Fibroblast of skin of abdomen (primary cell): ENCODE measurements at places on chromosomes 4 and X.

GRCh38 chrX:39736216-39737211, 361.2 kb downstream of the BCOR start:
- DNase-seq, result peak; percentile 44

- peak; percentile 17 for DNase-seq
Measured at GRCh38 chr4:74157154-74157553, 764 bp upstream of the MTHFD2L start.

DNA sequence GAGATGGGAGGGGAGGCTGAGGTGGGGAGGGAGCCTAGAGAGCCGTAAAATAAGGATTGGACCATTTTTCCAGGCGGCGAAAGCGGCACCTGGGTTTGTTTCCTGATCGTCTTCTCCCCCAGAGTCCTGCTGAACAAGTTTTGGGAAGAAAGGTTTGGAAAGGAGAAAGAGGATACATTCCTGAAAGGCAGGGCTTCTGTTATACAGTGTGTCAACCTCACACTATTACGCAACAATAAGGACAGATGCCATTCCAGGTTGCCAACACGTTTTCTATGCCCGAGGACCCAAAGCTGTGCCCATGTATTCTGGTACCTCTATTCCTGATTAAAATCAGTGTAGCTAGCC, 658 bp downstream of the SCOC start:
- no peak for DNase-seq

DNA sequence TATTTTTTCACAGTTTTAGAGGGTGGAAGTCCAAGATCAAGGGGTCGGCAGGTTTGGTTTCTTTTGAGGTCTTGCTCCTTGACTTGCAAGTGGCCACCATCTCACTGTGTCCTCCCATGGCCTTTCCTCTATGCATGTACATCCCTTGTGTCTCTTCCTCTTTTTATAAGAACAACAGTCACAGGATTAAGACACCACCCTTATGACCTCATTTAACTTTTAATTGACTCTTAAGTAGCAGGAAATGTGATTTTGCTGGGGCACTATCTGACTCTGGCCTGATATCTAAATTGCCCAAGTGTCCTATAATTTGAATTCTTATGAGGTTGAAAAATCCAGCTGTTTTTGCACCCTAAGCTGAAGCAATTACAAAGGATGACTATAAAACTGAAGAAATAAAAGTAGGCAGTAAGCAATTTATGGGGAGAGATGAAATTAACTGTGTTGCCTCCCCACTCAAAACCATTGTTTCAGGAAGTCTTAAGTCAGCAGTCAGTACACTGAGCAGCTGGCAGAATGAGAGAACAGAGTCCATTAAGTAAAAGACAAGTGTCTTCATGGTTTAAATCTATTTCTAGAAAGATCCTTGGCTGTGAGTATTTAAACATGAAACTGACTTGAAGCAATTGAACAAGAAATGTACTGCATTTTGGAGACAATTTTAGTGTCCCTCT, 601.3 kb downstream of the SPRY1 start:
- DNase-seq, result no peak

DNA sequence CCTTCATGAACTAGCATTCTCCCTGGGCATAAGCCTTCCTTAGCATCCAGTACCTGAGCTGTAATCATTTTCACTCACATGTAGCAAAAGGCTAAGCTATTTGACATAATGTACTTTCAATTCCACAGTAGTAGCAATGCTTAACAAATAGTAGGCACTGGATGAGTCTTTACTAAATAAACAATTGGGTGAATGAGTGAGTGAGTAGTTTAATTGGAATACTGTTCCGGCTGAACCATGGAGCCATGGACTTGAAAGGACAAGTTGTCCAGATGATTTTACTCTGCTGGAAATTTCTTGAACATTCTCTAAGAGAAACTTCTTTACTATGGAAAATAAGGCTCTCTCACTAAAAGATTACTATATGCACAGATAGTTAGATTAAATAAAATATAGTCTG, 159.3 kb downstream of the FAM47B start:
- no peak for DNase-seq

GRCh38 chrX:15985937-15986336, 131.3 kb upstream of the AP1S2 start:
- DNase-seq, result no peak

DNA sequence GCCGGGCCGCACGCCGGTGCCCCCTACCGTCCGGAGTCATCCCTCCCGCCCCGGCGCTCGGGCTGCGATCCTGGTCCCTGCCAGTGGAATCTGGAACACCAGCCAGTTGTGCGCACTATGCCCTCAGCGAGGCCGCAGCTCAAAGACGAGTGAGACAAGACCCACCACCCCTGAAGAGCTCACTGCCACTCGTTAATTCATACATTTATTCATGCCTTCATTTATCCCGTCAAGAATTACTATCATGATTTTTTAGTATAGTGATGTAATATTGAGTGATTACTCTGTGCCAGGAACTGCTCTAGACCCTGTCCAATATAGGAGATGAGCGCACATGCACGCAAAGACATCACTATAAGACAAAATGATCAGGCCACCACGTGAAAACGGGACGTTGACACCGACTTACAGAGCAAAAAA, 247 bp upstream of the PPA2 start:
- peak; percentile 84 for DNase-seq

DNA sequence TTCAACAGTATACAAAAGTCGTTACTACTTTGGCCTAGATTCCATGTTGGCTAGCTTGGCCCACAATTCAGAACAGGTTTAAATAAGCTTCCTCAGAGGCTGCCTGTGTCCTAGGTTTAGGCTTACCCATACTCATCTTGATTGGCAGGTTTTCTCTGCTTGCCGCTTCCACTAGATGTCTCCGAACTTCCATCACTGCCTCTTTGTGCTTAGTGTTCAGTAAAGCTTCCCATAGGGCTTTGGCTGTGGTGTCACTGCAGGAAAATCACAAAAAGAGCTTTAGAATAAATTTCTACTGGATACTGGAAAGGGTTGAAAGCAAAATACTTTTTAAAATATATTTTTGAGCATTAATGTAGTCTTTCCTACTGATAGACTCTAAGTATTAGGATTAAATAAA, 52.4 kb downstream of the SCFD2 start:
- peak; percentile 64 for DNase-seq

DNA sequence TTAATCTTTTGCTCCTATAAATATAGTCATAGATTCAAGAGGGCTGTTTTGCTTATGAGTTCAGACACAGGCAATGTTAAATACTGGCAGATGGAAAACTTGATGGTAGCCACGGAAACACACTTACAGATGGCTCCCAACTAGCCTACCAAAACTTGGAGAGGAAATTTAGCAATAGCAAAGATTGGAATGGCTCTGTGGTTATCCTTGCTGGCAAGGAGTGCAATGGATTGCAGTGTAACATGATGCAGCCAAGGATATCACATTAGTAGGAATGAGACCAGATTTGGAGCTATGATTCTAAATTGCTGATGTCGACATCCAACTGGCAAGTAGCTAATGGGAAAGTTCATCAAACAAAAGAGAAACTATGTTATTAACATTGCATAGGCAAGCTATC, 791.0 kb upstream of the DIAPH2 start:
- DNase-seq, result peak; percentile 19

GRCh38 chr4:98434816-98435215, 173.6 kb downstream of the RAP1GDS1 start:
- no peak for DNase-seq

DNA sequence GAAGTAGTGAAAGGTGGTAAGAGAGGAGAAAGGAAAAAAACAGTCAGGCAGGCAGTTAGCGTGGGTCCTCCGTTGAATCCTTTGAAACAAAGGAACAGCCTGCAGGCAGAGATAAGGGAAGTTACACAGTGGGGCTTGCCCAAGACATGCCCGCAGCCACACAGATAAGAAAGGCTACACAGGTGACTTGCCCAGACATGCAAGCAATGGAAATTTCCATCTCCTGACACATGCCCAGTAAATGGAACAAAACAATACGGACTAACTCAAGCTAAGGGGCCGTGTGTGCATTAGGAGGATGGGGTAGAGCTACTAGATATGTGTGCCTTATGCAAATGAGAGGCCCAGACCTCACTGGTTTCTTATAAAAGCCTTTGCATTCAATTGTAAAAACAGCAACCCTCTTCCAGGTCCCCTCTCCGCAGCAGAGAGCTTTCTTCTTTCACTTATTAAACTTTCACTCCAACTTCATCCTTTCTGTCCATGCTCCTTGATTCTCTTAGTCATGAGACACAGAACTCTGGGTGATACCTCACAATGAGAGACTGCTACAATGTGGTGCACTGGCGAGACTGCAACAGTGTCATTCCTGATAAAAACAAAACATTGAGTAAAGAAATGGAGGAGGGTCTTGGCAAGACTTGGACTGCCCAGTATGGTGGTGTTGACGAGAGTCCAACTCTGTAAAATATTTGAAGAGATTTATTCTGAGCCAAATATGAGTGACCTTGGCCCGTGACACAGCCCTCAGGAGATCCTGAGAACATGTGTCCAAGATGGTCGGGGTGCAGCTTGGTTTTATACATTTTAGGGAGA, 997.4 kb upstream of the PRKX start:
- DNase-seq, result no peak

GRCh38 chrX:107700317-107700774, 72.0 kb downstream of the PRPS1 start:
- no peak for DNase-seq

GRCh38 chr4:183100827-183101226, 1.8 kb downstream of the WWC2 start:
- no peak for DNase-seq

- DNase-seq, result no peak
Measured at GRCh38 chrX:17104433-17104832, 158.0 kb downstream of the REPS2 start.

GRCh38 chrX:77114501-77114900, 332.7 kb upstream of the FGF16 start:
- DNase-seq, result no peak

- no peak for DNase-seq
Measured at GRCh38 chr4:27020203-27020602, 159.6 kb downstream of the STIM2 start.

- DNase-seq, result no peak
Measured at GRCh38 chrX:130793975-130794374, 109.0 kb downstream of the ENOX2 start.

GRCh38 chrX:20951016-20951810, 423.0 kb upstream of the CNKSR2 start:
- DNase-seq, result no peak

- DNase-seq, result no peak
Measured at GRCh38 chrX:51954592-51954991, 61.2 kb downstream of the MAGED1 start.

DNA sequence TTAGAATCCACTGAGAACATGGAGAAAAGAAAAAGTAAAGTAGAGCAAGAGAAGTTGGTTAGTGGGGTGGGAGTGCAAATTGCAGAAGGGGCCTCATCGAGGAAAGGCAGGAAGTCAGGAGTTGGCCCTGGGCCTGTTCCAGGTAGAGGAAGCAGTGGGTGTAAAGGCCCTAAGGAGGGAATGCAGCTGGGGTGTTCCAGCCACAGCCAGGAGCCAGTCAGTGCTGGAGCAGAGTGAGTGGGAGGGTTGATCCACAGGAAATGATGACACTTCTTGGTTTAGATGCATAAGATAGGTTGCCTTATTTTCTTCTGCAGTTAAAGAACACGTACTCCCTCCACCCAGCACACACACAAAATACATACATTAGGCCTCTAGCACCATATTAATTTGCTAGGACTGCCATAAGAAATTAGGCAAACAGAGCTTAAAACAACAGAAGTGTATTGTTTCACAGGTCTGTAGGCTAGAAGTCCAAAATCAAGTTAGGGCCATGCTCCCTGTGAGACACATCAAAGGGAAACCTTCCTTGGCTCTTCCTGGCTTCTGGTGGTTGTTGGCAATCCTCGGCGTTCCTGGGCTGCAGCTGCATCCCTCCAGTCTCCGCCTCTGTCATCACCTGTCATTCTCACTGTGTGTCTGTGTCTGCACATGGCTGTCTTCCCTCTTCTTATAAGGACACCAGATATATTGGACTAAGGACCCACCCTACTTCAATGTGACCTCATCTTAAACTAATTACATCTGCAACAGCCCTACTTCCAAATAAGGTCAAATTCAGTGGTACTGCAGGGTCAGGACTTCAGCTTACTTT, 205.9 kb downstream of the AASDH start:
- peak; percentile 63 for DNase-seq

DNA sequence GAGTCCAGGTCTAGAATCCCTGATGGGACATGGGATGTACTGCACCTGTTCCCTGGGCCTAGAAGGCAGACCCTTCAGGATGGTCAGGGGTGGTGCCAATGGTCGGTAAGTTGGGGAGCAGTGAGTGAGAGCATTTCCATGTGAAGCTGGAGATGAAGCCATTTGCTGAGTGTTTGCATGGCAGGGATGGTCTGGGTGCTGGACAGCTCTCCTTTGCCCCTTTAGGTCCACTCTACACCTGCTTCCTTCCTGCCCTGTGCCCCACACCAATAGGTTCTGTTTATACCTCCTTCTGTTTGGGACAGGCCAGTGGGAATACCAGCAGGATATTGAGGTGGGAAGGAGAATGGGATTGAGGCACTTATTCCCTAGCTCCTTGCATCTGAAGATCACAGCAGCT, 181.3 kb downstream of the STK32B start:
- DNase-seq, result no peak

GRCh38 chrX:154486396-154487207, at the start of gene UBL4A:
Gene UBL4A, minus strand, starts transcription at chrX:154486615. Its CDS starts 31 bp downstream, at chrX:154486584.
- peak; percentile 47 for DNase-seq

- no peak for DNase-seq
Measured at GRCh38 chr4:38273407-38273806, 313.2 kb downstream of the PTTG2 start.

- DNase-seq, result no peak
Measured at GRCh38 chrX:19650996-19651395, 135.7 kb upstream of the MAP3K15 start.

- peak; percentile 91 for DNase-seq
Measured at GRCh38 chr4:76605099-76605563, 170.1 kb downstream of the SHROOM3 start.

DNA sequence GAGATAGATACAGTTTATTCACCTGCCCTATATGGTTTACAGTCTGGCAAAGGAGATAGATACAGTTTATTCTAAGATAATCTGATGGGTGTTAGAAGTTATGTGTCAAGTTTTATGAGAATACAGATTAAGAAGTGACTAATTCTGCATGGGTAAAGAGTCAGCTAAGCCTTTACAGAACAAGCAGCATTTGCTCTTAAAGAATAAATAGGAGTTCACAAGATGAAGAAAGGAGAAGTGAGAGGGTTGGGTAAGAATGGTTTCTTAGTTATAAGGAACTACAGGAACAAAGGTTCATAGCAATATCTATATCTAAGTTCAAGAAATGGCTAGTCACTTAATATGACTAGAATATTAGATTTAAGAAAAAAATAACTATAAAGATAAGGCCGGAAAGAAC, 47.6 kb downstream of the THOC2 start:
- DNase-seq, result no peak

DNA sequence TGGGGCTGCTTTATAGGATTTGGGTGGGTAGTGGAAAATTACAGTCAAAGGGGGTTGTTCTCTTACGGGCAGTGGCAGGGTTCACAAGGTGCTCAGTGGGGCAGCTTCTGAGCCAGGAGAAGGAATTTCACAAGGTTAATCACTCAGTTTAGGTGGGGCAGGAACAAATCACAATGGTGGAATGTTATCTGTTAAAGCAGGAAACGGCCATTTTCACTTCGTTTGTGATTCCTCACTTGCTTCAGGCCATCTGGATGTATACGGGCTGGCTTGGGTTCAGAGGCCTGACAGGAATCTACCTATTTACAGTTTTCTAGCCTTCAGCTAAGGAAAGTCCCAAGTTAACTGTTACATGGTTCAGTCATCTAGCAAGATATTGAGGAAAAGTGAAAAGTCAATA, 1003.5 kb downstream of the STPG2 start:
- no peak for DNase-seq

- no peak for DNase-seq
Measured at GRCh38 chr4:152697284-152698088, 17.7 kb upstream of the TMEM154 start.
